SW 1271 (cell line): ENCODE measurements at places on chromosomes 11 and 22.

GRCh38 chr11:73795925-73796632 lies 8.4 kb downstream of the MRPL48 start:
- no peak for DNase-seq

DNA sequence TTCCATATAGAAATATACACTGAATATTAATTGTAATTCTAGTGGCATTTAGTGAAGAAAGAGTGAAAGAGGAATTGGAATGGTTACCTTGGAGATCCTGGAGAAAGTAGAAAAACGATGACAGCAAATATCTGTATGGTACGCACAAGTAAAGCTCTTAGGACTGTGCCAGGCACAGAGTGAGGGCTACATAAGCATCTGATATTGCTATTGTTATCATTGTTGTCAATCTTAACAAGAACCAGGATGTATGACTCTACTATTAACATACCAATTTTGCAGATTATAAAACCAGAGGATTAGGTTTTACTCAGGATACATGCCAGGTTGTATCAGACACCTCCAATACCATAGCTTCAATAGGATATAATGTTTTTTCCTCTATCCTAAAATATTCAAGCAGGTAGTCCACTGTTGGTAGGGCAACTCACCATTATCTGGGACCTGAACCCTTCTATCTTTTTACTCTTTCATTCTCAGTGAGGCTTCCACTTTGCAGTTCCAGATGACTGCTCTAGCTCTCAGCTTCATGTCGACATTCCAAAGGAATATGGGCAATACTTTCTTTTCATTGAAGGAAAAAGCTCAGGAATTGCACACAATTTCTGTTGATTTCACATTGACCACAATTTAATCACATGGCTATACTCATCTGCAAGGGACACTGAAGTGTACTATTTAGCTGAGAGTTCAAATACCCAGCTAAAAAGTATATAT lies 73.2 kb downstream of the RAB38 start:
- no peak for DNase-seq

DNA sequence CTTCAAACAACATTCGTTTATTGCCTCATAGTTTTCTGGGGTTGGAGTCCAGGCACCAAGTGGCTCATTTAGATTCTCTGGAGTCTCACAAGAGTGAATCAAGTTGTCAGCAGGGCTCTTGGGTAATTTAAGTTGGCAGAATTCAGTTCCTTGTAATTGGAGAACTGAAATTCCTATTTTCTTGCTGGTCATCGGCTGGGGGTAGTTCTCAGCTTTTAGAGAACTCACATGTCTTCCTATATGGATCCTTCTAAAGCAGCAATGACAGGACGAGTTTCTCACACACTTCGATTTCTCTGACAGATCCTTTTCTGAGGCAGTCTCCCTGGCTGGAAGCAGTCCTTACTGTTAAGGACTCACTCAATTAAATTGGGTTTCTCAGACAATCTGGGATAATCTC lies 17.3 kb upstream of the OOSP4B start:
- no peak for DNase-seq

- DNase-seq, result no peak
Measured at GRCh38 chr11:125326126-125326525, 161.6 kb downstream of the PKNOX2 start.

GRCh38 chr11:13258855-13259254 lies 18.7 kb upstream of the BMAL1 start:
- DNase-seq, result no peak
